ENCODE measurements at places on chromosomes 1 and 21.

GRCh38 chr1:229091721-229092136 is 179.2 kb upstream of the RAB4A start:
- DNase-seq = no peak

DNA sequence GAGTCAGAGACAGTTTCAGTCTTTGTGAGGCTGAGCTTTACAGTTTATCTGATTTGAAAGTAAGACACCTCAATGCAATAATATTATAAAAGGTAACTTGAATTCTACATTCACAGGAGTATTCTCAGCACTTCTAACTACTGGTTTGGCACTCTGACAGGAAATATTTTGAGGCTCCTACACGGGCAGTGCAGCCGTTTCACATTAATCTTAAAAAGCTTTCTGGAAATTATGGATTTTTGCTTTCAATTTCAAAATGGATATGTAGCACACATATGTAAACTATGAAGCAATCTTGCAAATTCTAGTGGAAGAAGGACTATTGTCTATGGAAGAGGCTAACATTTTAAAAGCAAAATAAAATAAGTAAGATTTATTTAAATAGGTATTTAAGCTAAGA is 262.9 kb upstream of the SNX7 start:
- DNase-seq = no peak

GRCh38 chr1:56330391-56331026 is 248.9 kb downstream of the PLPP3 start:
- DNase-seq = no peak

DNA sequence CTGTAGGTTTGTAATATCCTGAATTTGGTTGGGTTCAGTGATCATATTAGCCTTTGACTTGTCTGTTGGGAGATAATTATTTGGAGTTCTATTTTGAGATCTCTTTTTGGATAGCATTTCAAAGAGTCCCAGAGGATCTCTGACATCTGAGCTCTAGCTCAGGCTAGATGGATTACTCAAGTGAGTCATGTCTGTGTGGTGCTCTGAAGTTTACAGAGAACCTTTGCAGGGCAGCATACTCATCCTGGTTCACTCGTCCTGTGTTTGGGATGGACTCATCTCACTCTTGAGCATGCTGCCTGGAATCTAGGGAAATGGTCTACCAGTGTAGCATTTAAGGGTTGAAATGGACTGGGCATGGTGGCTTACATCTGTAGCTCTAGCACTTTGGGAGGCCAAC is 29.4 kb upstream of the BMP8A start:
- DNase-seq = no peak

- no peak for DNase-seq
Observed at GRCh38 chr21:41836166-41837015, 42.8 kb downstream of the PRDM15 start.

GRCh38 chr1:192952646-192953045 is 106.5 kb downstream of the UCHL5 start:
- no peak for DNase-seq

DNA sequence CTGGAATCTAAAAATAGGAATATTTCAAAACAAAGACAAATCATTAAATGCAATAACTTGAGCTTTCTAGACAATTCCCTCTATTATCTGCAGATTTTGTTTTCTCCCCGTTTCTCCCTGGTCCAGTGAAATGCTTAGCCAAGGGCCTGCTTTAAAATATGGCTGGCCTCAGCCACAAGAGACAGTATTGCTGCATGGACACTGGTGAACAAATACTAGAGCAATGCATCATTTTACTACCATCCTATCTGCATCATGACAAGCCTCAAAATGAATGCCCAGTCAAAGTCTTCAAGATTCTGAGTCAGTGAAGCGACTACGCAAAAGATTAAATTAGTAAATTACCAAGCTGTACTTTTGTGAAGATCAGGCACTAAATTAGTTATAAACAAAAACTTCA is 80.5 kb downstream of the ENAH start:
- no peak for DNase-seq

- no peak for DNase-seq
Observed at GRCh38 chr1:84107955-84108354, 36.1 kb upstream of the PRKACB start.

DNA sequence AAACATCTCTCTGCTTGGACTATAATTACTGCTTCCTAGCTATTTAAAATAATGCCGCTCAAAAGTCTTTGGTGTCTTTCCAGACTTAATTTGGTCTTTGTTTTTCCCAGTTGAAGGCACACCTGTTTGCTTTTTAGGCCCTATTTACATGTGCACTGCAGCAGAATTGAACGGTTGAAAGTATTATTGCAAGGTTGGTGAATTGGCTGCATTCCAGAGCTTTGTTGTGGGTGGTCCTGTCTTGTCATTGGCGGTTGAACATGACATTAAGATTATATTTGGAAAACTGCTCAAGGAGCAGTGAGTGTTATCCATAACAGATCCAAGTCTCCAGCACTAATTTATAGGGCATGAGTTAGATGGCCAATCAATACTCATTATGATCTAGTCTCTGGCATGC is 656.3 kb downstream of the PTPRC start:
- no peak for DNase-seq

DNA sequence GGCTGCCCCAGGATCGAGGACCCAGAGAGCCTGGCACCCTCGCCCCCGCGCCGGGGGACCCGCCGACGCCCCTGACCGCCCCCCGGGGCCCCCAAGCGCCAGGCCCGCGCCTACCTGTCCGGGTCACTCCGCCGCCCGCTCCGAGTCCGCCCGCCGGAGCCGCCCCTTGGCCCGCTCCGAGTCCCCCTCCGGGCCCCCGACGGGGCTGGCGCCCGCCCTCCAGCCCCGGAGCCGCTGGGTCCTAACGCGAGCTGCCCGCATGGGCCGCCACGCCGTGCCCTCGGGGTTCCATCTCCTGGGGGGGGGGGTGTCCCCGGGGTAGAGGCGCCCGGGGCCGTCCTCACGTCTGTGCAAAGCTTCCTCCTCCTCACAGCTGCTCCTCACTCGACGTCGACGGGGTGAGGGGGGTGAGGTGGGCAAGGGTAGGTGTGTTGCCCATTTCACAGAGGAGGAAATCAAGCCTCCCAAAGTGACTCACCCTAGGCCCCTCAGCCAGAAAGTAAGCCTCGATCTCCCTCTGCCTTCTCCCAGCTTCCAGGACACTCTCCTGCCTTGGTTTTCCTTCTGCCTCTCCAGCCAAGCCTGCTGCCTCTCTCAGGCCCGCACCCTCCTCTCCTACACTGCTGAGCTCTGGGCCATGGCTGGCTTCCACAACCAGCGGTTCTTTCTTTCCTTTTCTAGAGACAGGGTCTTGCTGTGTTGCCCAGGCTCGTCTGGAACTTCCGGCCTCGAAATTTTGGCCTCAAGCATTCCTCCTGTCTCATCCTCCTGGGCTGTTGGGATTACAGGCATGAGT is at the start of gene MFAP2:
Gene MFAP2, minus strand, starts transcription at position 148 of the 796 bp plus-strand sequence. CDS start 2,347 bp downstream, outside the sequence.
- no peak for DNase-seq

- DNase-seq = no peak
Observed at GRCh38 chr1:38285807-38286530, 239.4 kb upstream of the POU3F1 start.

- DNase-seq = no peak
Observed at GRCh38 chr1:67721112-67721511, 36.1 kb downstream of the GADD45A start.

GRCh38 chr1:113391649-113392271 is 1.4 kb downstream of the MAGI3 start:
- no peak for DNase-seq

- DNase-seq = no peak
Observed at GRCh38 chr1:160534823-160535605, 12.0 kb upstream of the SLAMF6 start.

GRCh38 chr1:78355656-78356055 is 135.1 kb upstream of the PTGFR start:
- no peak for DNase-seq

DNA sequence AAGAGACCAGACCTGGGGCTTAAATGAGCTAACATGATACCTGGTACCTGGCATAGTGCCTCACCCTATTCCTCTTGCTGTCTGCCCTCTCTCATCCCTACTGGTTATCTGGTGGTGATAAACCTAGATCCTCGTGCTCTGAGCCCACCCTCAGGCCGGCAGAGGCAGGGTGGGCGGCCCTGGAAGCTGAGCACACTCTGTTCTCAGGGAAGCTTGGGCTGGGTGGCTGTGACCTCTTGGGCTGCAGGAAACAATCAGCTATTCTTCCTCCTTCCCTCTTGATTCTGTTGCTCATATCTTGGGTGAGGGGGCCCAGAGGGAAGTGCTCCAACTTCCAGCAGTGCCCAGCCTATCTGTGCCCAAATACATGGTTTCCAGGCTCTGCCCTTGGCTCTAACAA is 42.0 kb downstream of the SDC3 start:
- DNase-seq = no peak

DNA sequence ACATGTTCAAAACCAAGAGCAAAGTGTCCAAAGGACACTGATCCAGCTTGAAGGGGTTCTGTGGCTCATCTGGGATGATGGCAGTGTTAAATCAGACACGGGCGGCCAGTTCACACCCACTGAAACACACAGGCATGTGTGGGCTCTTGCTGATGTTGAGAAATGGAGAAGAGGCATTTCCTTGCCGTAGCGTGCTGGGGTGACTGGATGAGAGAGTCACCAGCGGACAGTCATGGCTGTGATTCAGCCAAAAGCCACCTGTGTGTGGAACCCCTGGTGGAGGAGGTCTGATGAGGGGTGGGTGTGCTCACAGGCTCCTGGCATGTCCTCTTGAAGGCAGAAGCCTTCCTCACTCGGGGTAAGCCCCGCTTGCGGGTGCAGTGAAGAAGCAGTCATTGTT is 7.2 kb downstream of the C1orf35 start:
- DNase-seq = no peak

All from NK-92 treated with Interleukin-12 subunit alpha and Interleukin-12 subunit beta, amount 100 ng/mL, for 24 hours (cell line).